ENCODE measurements at places on chromosomes 12 and 14.

GRCh38 chr14:25757364-25757763 is 707.4 kb upstream of the STXBP6 start:
- DNase-seq, result no peak

DNA sequence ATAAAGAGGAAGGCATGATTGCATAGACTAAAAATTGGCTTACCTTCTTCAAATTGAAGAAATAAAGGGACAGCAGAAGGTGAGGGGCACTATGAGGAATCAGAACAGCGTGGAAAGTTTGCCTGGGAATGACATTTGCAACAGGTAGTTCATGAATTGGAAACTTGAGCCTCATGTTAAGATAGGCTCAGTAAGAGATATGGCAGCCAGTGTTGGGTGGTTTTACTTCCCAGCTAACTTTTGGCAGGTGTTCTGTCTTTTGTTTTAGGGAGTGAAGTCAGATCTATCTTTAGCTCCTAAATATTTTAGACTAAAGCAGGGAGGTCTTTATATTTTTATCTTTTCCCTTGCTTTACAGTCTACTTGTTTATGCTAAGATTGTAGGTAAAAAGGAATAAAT is 122.4 kb downstream of the ANO6 start:
- DNase-seq, result no peak

- DNase-seq, result no peak
Measured at GRCh38 chr12:54870617-54871016, 16.3 kb downstream of the MUCL1 start.

GRCh38 chr12:77133566-77133965 is 68.2 kb upstream of the E2F7 start:
- peak; percentile 14 for DNase-seq

GRCh38 chr12:91327889-91328288 is 145.3 kb upstream of the DCN start:
- no peak for DNase-seq

DNA sequence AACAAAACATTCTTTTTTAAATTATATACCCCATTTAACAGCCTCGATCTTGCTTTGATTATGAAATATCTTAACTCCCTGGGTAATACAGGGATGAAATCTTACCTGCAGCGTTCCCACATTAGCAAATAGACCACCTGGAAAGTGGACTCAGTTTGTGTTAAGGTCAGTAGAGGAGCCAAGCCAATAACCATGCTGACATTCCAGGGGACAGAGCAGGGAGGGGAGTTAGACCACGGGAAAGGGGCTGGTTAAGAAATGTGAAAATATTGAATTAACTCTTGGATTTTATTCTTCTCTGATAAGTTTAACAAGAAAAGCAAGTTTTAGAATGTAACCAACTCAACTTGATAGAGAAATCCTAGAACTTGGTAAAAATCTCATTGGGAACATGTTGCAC is 144.9 kb upstream of the CLEC14A start:
- no peak for DNase-seq

- DNase-seq, result no peak
Measured at GRCh38 chr12:39814626-39815025, 195.0 kb upstream of the ABCD2 start.

GRCh38 chr12:22287776-22288621 is 46.5 kb downstream of the ST8SIA1 start:
- peak; percentile 73 for DNase-seq
